Activated CD4-positive, alpha-beta T cell treated with anti-CD3 and anti-CD28 coated beads for 1 hour (primary cell): ENCODE measurements at places on chromosomes 5 and 9.

- DNase-seq, result no peak
Observed at GRCh38 chr5:153147891-153148623, 342.4 kb upstream of the GRIA1 start.

DNA sequence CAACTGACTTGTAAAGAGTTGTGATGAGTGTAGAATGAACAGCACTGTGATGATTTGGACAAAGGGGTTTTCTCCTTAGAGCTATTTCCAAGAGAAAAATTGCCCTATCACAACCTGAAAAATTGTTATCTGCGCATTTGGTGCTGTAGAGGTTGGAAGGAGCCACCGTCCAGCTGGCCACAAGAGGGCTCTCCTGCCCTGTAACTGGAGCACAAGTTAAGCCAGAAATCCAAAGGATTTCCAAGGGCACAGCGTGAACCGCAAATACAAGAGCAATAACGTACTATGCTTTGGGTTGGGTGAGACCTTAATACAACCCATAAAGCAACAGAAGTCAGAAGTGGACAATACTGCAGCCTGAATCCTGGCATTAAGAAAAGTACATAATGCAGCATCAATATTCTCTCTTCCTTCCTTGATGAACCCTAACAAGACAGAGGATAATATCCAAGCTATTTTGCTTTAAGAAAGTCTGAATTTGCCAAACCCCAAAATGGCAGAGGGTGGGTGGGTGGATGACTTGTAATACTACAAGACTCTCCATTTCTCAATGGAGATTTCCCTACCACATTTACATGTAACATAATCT, 56.8 kb upstream of the SMIM32 start:
- DNase-seq, result no peak

GRCh38 chr5:83510260-83510659, 38.7 kb downstream of the VCAN start:
- no peak for DNase-seq

DNA sequence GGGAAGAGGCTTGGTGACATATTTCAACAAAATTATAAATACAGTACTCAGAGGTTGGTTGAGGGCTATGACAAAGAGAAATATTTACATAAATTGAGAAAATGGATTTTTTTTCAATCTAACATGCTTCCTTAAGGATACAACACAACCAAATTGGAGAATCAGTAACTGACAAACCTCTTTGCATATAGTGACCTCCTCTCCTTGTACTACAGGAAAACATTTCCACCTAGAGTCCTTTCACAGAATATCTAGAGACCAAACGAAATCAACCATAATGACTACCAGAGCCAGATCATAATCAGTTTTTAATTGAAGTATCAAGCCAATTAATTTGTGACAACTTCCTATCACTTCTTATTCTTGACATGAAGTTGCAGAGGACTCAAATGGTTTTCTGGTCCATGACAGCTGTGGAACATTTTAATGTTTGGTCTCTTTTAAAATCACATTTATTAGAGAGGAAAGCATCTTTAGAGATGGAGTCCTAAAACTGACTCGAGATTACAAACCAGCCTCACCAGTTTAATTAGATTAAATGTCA, 1636.5 kb upstream of the C9orf72 start:
- no peak for DNase-seq

- DNase-seq, result no peak
Observed at GRCh38 chr9:117002686-117003085, 315.6 kb downstream of the TRIM32 start.

- DNase-seq, result no peak
Observed at GRCh38 chr5:144945503-144945902, 774.8 kb downstream of the KCTD16 start.

DNA sequence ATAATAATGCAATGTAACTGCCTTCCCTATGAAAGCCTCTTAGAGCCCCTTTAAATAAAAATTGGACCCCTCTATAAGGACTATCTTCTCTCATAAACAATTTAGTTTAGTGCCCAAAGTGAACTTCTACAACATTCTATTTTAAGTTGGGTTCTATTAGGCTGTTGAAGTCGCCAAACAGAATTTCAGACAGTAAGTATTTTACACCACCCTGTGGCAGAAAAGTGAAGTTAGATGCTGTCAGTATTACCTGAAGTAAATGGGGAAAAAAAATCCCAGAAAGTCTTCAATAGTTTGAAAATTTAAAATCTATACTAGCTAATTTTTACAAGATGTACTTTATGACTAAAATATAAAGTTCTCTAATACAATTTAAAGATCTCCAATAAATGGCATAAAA, 29.5 kb downstream of the CAAP1 start:
- DNase-seq, result no peak

GRCh38 chr9:26157411-26157810, 479.2 kb upstream of the TUSC1 start:
- DNase-seq, result no peak

DNA sequence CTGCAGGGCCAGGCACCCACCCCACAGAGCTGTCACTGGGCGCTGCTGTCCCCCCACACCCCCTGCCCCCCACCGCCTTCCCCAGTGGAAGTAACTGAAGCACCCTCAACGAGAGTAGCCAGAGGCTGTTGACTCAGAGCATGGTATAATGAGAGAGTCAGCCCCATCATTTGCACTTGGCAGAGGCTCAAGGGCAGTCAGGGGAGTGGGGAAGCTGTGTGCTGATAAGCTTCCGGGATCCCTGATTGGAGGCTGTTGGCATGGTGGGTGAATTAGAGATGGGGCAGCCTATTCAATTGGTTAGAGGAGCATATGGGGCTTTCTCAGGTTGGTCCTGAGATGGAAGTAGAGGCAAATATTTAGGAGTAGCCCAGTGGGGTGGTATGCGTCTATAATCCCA, 77.1 kb upstream of the GOLM1 start:
- no peak for DNase-seq

DNA sequence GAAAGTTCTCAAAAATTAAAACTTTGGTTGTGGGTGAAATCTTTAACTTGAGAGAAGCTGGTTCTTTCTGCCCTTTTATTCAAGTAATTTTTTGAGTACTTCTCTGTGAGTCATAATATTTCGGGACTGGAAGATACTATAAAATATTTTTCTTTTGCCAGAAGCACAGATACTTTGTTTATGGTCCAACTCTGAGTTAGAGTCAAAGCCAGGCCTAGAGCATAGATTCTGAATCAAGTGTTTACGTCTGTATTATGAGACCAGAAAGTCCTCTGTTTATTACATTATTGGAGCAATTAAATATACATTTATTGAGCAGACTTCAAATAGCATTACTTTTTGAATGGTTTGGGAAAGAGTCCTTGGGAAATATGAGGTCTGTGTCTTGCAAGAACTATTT, 187.9 kb downstream of the FER start:
- no peak for DNase-seq
